Activated CD8-positive, alpha-beta memory T cell treated with anti-CD3 and anti-CD28 coated beads, Interleukin-2, amount 50 U/mL, for 4 hours (primary cell): ENCODE measurements at places on chromosomes 13 and 19.

GRCh38 chr19:4375164-4376027 is 25.0 kb downstream of the SH3GL1 start:
- DNase-seq: no peak

GRCh38 chr19:48489608-48490216 is 20.5 kb downstream of the CYTH2 start:
- peak; percentile 85 for DNase-seq

DNA sequence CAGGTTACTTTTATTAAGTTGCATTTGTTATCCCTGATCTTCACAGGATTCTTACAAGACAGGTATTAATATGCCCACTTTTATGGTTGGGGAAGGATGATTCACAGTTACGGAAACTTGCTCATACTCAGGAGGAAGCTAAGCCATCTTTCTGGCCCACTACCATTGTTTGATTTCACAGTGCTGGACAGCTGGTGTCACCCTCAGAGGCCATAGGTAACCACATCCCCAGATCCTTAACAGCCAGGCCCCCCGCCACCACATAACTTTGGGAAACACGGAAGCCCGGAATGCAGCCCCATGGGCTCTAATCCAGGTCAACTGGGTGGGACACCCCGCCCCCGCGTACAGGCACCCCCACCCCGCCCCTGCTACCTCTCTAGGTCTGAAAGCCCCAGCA is 119.7 kb downstream of the IRS2 start:
- no peak for DNase-seq

GRCh38 chr13:98479496-98480003 is 97.4 kb downstream of the STK24 start:
- no peak for DNase-seq
